ENCODE measurements at places on chromosomes 7 and 10. TPM values are rescaled to one million over a fixed set of nuclear protein-coding genes. Genes with fewer than 3 reads are reported as not detected.

GRCh38 chr7:28731092-28731658 is 227.0 kb downstream of the TRIL start:
- no peak overlapping the region for H3K4me3 ChIP-seq
- peaks cover 6% of the 10 kb centered on the region for H3K4me1 ChIP-seq
- H3K27ac ChIP-seq, result no peak overlapping the region
- no peaks in the 10 kb centered on the region for H3K27me3 ChIP-seq
- DNase-seq, result no peak
- H3K36me3 ChIP-seq, result no peaks in the 10 kb centered on the region

GRCh38 chr7:69827140-69827539 is 228.9 kb downstream of the AUTS2 start:
- no peaks in the 10 kb centered on the region for H3K4me1 ChIP-seq
- no peak for DNase-seq
- no peak overlapping the region for H3K27ac ChIP-seq
- no peaks in the 10 kb centered on the region for H3K27me3 ChIP-seq

The UCN3 gene
- total RNA-seq, result not detected

The MMD2 gene
- not detected for total RNA-seq

DNA sequence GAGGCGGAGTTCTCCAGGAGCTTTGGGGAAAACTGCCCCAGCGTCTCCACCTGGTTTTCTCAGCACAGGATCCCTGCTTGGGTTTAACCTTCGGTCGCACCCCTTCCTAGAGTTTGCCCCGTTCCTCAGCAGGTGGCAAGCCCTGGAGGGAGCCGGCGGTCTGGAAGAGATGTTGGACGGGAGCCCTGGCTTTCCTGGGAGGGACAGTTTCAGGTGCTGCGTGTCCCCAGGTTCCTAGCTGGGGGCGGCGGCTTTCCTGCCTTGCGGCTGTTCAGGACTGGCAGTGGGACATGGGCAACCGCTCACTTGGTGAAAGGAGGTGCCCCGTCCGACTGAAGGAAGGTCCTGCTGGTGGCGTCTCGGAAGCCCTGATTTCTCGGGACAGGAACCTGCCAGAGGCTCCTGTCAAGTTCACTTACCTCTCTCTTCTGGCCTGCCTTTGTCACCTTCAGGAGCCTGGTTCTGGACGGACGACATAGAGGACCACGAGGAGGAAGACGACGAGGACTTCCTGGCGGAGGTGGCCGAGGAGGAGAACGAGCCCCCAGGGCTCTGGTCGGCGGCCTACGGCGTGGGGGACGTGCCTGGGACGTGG is 14.8 kb downstream of the ZNF316 start:
- no peak for DNase-seq
- H3K27ac ChIP-seq, result no peak overlapping the region
- H3K4me3 ChIP-seq, result no peak overlapping the region
- no peaks in the 10 kb centered on the region for H3K4me1 ChIP-seq

DNA sequence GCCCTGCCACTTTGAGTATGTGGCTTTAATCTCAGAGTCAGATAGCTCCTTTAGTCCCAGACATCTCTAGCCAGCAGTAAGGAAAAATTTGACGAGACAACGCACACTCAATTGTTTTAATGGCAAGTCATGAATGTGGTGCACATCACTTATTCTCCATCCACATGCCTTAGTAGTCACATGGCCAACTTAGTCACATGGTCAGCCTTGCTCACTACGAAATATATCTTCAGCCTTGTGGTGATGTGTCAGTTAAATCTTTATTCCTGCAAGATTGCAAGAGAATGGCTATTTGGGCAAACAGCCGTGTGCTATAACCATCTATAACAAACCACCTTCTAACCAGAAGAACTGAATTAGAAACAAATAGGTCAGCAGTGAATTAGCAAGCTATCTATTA is 871.1 kb upstream of the CELF2 start:
- H3K36me3 ChIP-seq, result no peaks in the 10 kb centered on the region
- H3K27ac ChIP-seq, result no peak overlapping the region
- H3K4me1 ChIP-seq, result no peaks in the 10 kb centered on the region
- no peak overlapping the region for H3K4me3 ChIP-seq
- DNase-seq, result no peak
- no peaks in the 10 kb centered on the region for H3K27me3 ChIP-seq

The SERPINE1 gene
- 1,441 TPM for total RNA-seq

- no peak overlapping the region for H3K4me3 ChIP-seq
- H3K4me1 ChIP-seq, result peaks cover 10% of the 10 kb centered on the region
- H3K27me3 ChIP-seq, result no peaks in the 10 kb centered on the region
- DNase-seq, result peak; percentile 47
- peak overlapping the region; percentile 61 for H3K27ac ChIP-seq
- no peaks in the 10 kb centered on the region for H3K36me3 ChIP-seq
These were observed 48.8 kb upstream of the SLC35B4 start for GRCh38 chr7:134365341-134366054.

GRCh38 chr10:71961831-71962230 is 2.4 kb upstream of the CHST3 start:
- no peaks in the 10 kb centered on the region for H3K36me3 ChIP-seq
- no peak for DNase-seq
- no peaks in the 10 kb centered on the region for H3K27me3 ChIP-seq
- H3K4me1 ChIP-seq, result peaks cover 10% of the 10 kb centered on the region

DNA sequence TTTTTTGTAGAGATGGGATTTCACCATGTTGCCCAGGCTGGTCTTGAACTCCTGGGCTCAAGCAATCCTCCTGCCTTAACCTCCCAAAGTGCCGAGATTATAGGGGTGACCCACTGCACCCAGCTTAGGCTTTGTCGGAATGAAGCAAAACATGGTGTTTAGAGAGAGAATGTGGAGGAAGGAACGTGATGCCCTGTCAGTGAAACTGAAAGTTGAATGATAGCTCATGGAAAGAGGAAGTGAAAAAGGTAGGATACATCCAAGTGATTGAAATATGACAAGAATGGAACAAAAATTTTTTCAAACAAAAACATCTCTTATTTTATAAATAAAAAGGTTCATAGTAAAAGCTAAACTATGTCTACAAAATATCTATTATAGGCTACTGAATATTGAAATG is 5.9 kb downstream of the AKAP9 start:
- H3K4me3 ChIP-seq, result no peak overlapping the region
- no peak overlapping the region for H3K27ac ChIP-seq
- H3K27me3 ChIP-seq, result no peaks in the 10 kb centered on the region
- H3K4me1 ChIP-seq, result peaks cover 3% of the 10 kb centered on the region
- no peaks in the 10 kb centered on the region for H3K36me3 ChIP-seq
- no peak for DNase-seq

- H3K36me3 ChIP-seq, result no peaks in the 10 kb centered on the region
- H3K27ac ChIP-seq, result no peak overlapping the region
- peak; percentile 53 for DNase-seq
- H3K4me1 ChIP-seq, result no peaks in the 10 kb centered on the region
- H3K4me3 ChIP-seq, result no peak overlapping the region
- H3K27me3 ChIP-seq, result peaks cover 19% of the 10 kb centered on the region
These were observed 7.2 kb upstream of the MBL2 start for GRCh38 chr10:52779541-52780390.

- peak within 1 kb of the TSS; percentile 91 for H3K27ac ChIP-seq
- H3K4me3 ChIP-seq, result peak within 1 kb of the TSS; percentile 83
- H3K36me3 ChIP-seq, result peaks cover 45% of the 10 kb centered on the region
- no peak for DNase-seq
- H3K4me1 ChIP-seq, result peaks cover 16% of the 10 kb centered on the region
- H3K27me3 ChIP-seq, result no peaks in the 10 kb centered on the region
These were observed at the start of gene UFSP1 for GRCh38 chr7:100888988-100889750. Gene UFSP1, minus strand, starts transcription at chr7:100889715. Its CDS starts 444 bp downstream, at chr7:100889271.

- no peaks in the 10 kb centered on the region for H3K4me1 ChIP-seq
- no peak overlapping the region for H3K27ac ChIP-seq
- no peak overlapping the region for H3K4me3 ChIP-seq
- no peaks in the 10 kb centered on the region for H3K36me3 ChIP-seq
- no peaks in the 10 kb centered on the region for H3K27me3 ChIP-seq
These were observed 433.1 kb downstream of the HTR7 start for GRCh38 chr10:90424730-90425129.

GRCh38 chr10:131769571-131770410 is 131.0 kb upstream of the PPP2R2D start:
- no peak overlapping the region for H3K4me3 ChIP-seq
- no peaks in the 10 kb centered on the region for H3K4me1 ChIP-seq
- no peaks in the 10 kb centered on the region for H3K36me3 ChIP-seq
- DNase-seq, result no peak

The HOXA5 gene
- 23.9 TPM for total RNA-seq

GRCh38 chr7:120856198-120856597 is 1.7 kb downstream of the TSPAN12 start:
- H3K27me3 ChIP-seq, result no peaks in the 10 kb centered on the region
- no peaks in the 10 kb centered on the region for H3K36me3 ChIP-seq
- H3K4me1 ChIP-seq, result no peaks in the 10 kb centered on the region
- no peak for DNase-seq
- H3K27ac ChIP-seq, result no peak overlapping the region

- no peak overlapping the region for H3K27ac ChIP-seq
- H3K36me3 ChIP-seq, result no peaks in the 10 kb centered on the region
- H3K4me1 ChIP-seq, result no peaks in the 10 kb centered on the region
- no peak for DNase-seq
These were observed 100.0 kb downstream of the GRID1 start for GRCh38 chr10:86266446-86267242.

DNA sequence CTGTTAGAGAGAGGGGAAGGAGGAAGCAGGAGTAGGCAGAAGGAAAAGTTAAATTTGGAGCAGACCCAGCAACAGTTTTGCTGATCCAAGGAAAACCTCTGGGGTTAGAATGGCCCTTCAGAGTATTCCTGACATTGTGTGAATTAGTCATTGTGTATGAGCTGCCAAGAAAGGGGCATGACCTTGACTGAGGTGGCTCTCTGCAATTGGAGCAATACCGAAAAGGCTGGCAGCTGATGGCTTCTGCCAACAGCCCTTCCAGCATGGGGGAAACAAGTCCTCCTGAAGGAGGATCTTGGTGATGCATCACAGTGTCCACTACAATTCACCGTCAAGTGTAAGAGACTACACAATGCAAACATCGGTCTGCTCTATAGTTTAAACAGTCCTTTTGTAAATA is 20.6 kb upstream of the WASL start:
- no peak overlapping the region for H3K4me3 ChIP-seq
- H3K36me3 ChIP-seq, result no peaks in the 10 kb centered on the region
- H3K27ac ChIP-seq, result no peak overlapping the region
- peak; percentile 5 for DNase-seq

GRCh38 chr7:93902777-93903423 is 3.5 kb upstream of the GNGT1 start:
- no peak overlapping the region for H3K27ac ChIP-seq
- H3K27me3 ChIP-seq, result no peaks in the 10 kb centered on the region
- H3K36me3 ChIP-seq, result no peaks in the 10 kb centered on the region
- peak; percentile 75 for DNase-seq
- H3K4me1 ChIP-seq, result peaks cover 2% of the 10 kb centered on the region

GRCh38 chr7:7221599-7222038 is 39.3 kb downstream of the C1GALT1 start:
- H3K27me3 ChIP-seq, result no peaks in the 10 kb centered on the region
- no peak overlapping the region for H3K4me3 ChIP-seq
- H3K27ac ChIP-seq, result peak overlapping the region; percentile 9

DNA sequence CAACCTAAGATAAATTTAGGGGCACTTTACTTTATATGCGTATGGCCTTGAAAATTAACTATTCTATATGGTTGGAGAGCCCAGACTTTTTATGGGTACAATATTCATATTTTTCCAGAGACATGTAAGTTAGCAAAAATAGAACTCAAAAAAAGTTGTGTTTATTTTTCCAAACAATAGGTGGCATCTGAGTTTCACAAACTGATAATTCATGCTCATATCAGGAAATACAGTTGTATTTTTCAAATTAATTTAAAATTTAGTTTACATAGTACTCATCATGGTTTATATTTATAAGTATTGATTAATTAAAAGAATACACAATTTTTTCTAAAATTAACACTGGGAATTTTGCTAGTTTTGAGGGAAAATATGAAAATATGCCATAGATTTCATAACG is 34.6 kb downstream of the ANKRD7 start:
- H3K4me3 ChIP-seq, result no peak overlapping the region
- no peaks in the 10 kb centered on the region for H3K27me3 ChIP-seq
- no peak overlapping the region for H3K27ac ChIP-seq
- no peak for DNase-seq
- H3K4me1 ChIP-seq, result no peaks in the 10 kb centered on the region
- H3K36me3 ChIP-seq, result no peaks in the 10 kb centered on the region

DNA sequence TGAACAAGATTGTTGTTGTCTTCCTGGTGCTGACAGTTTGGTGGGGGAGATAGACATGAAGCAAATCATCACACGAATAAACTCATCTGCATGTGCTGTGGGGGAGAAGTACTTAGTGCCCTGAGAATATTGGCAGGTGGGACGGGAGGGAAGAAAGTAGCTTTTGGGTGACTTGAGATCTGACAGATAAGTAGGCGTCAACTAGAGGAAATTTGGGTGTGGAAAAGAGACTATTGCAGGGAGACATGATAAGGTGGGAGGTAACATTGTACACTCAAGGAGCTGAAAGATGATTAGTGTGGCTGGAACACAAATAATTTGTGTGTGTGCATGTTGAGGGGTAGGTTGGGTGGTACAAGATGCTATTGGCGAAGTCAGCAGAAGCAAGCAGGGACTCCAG is 30.1 kb downstream of the CNNM2 start:
- no peaks in the 10 kb centered on the region for H3K36me3 ChIP-seq
- DNase-seq, result no peak
- H3K27ac ChIP-seq, result no peak overlapping the region
- H3K4me1 ChIP-seq, result peaks cover 5% of the 10 kb centered on the region
- no peak overlapping the region for H3K4me3 ChIP-seq
- H3K27me3 ChIP-seq, result no peaks in the 10 kb centered on the region

The UBN2 gene
- 3.6 TPM for total RNA-seq

The HABP2 gene
- not detected for total RNA-seq

The IFIT2 gene
- 2.2 TPM for total RNA-seq

GRCh38 chr10:96400465-96400864 is 41.7 kb upstream of the OPALIN start:
- no peak for DNase-seq
- H3K27me3 ChIP-seq, result peaks cover 38% of the 10 kb centered on the region
- H3K27ac ChIP-seq, result no peak overlapping the region

GRCh38 chr7:3371601-3372000 is 70.5 kb downstream of the SDK1 start:
- H3K4me1 ChIP-seq, result no peaks in the 10 kb centered on the region
- DNase-seq, result no peak
- no peak overlapping the region for H3K27ac ChIP-seq
- no peak overlapping the region for H3K4me3 ChIP-seq

The PRKAR2B gene
- total RNA-seq, result 8.1 TPM

The CSGALNACT2 gene
- 6.5 TPM for total RNA-seq

GRCh38 chr7:15309872-15310271 is 251.9 kb downstream of the AGMO start:
- H3K36me3 ChIP-seq, result no peaks in the 10 kb centered on the region
- H3K27me3 ChIP-seq, result no peaks in the 10 kb centered on the region
- H3K4me3 ChIP-seq, result no peak overlapping the region
- no peaks in the 10 kb centered on the region for H3K4me1 ChIP-seq
- peak; percentile 5 for DNase-seq

DNA sequence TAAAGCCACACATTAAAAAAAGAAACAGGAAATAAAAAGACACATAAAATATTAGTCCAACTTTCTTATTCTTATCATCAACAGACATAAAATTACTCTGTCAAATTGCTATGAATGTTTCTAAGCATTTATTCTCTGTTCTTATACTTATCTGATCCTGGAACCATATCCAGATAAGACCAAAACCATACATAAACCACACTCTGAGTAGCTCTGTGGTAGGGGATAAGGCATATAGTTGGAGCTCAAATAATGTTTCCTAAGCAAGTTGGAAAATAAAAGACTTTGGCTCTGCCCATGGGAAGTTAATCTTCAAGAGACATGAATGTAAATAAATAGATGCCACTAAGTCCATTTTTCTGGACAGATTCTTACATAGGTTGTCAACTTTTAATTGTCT is 103.1 kb upstream of the PLXDC2 start:
- H3K4me3 ChIP-seq, result no peak overlapping the region
- no peaks in the 10 kb centered on the region for H3K4me1 ChIP-seq
- H3K27me3 ChIP-seq, result no peaks in the 10 kb centered on the region
